H54 (cell line): ENCODE measurements at places on chromosomes 2 and 18.

- no peak for DNase-seq
Observed at GRCh38 chr2:226799976-226800940, 638 bp upstream of the IRS1 start.

- DNase-seq, result no peak
Observed at GRCh38 chr2:163794635-163795034, 58.8 kb upstream of the FIGN start.

DNA sequence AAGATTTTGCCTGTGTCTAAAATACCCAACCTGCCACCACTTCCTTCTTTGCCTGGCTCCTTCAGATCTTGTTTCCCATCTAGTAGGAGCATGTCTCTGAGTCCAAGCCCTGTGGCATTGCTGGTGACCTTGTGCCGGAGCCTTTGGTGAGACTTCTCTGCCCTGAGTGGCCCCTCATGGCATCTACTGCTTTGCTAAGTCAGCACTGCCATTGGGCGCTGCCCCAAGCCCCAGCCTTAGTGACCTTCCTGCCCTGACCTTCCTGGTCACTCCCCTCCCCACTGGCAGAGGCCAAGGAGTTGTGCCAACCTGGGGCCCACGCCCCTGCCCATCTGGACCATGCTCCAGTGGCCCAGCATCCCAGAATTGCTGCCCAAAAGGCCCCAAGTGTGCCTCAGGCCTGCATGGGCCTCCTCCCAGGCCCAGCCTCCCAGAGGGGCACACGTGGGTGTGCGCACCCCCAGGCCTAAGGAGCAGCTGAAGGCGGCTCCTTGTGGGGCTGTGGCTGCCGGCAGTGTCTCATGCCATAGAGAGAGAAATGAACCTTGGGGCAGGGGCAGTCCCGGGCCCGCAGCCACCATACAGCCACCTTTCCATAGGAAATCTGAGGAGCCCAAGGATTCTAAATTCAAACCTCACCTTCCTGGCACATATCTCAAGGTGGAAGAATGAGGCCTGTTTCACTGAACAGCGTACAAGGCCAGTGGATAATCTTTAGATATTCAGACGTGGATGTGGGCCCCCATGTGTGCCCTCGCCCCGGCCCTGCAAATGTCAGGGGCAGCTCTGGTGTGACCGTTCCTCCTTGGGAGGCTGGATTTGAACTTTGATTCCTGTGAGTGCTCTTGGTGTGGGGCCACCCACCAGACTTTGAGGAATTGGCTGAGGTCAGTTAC lies 100.2 kb upstream of the SLC66A3 start:
- DNase-seq, result no peak

DNA sequence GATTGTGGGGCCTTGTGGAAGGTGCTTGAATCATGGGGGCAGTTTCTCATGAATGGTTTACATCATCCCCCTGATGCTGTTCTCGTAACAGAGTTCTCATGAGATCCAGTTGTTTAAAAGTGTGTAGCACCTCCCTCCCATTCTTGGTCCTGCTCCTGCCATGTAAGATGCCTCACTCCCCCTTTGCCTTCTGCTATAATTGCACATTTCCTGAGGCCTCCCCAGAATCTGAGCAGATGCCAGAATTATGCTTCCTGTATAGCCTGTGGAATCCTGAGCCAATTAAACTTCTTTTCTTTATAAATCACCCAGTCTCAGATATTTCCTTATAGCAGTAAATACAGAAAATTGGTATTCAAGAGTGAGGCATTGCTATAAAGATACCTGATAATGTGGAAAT lies 15.6 kb upstream of the WDR75 start:
- DNase-seq, result no peak

DNA sequence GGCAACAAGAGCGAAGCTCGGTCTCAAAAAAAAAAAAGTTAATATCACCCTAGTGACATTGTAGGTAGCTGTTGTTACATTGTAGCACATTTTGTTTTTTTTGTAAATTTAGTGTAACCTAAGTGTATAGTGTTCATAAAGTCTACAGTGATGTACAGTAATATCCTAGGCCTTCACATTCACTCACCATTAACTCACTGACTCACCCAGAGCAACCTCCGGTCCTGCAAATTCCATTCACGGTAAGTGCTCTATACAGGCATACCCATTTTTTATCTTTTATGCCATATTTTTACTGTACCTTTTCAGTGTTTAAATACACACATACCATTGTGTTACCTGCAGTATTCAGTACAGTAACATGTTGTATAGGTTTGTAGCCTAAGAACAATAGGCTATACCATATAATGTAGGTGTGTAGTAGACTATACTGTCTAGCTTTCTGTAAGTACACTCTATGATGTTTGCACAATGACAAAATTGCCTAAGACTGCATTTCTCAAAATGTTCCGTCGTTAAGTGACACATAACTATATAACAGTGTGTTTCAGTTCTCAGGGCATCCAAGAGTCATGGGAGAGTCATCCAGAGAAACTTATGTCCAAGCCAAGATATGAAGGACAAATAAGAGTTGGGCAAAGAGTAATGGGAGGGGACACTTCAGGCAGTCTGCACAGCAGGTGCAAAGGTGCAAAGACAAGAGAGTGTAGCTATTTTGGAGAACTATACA lies 68.4 kb downstream of the TANK start:
- no peak for DNase-seq

DNA sequence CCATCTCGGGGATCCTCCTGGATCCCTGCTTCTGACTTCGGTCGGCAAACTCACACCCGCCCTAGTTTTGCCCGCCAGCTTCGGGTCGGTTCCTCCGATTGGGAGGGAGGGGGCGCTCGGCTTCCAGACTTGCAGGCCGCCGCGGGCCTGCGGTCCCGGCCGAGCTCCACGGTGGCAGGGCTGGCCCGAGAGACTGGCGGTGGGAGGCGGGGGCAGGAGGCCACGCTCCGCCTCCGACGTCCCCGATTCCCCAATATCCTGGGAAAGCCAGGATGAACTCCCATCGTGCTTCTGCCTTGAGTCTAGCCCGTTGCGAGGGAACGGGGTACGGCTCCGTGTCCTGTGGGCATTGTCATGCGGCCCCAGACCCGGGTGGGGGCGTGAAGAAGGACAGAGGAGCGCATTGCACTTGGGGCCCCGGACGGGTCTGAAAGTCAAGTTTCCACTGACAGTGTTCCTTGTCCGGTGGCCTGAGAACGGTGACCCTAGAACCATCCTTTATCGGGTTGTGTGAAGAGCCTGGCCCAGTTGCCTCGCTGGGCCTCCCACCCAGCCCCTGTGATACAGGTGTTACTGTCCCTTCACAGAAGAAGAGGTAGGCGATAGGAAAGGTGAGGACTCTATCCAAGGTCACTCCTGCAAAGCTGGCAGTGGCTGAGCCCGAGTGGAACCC lies 2.4 kb upstream of the INHBB start:
- DNase-seq, result peak; percentile 79

DNA sequence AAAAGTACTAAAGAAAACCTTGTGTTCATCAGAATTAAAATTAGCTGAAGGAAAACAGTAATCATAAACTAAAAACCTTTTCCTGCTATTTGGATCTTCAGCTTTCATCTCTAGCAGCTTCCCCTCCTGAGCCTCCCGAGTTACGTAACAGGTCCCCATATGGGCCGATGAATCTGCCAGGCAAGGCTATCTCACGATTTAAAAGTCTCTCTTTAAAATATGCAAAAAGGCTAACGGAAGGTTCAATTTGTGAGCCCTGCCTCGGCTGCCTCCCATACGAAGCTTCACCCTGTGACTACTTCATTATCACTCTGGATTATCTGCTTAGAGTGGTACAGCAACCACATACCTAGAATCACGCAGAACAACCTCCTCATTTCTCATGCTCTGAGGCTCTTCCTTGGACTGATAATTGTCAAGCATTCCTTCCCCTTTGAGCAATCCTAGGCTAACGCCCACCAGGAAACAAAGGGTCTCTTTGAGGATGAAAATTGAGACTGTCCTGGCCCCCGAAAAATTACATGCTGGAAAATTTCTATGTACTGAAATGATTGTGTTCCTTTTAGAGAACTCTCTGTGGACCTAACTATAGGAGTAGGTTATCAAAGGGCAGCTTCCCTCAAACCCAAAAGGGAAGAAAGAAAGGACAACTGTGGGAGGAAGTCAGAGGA lies 147.4 kb downstream of the ZEB2 start:
- no peak for DNase-seq

DNA sequence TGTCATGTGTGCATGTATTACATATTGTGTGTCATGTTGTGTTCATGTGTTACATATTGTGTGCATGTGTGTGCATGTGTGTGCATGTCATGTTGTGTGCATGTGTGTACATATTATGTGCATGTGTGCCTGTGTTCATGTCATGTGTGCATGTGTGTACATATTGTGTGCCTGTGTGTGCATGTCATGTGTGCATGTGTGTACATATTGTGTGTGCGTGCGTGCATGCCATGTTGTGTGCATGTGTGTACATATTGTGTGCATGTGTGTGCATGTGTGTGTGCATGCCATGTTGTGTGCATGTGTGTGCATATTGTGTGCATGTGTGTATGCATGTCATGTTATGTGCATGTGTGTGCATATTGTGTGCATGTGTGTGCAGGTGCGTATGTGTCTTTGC lies 267.1 kb downstream of the EIPR1 start:
- no peak for DNase-seq

GRCh38 chr2:223027442-223027841 lies 24.5 kb upstream of the KCNE4 start:
- DNase-seq, result no peak

GRCh38 chr2:58950795-58951462 lies 709.8 kb upstream of the FANCL start:
- DNase-seq, result no peak

DNA sequence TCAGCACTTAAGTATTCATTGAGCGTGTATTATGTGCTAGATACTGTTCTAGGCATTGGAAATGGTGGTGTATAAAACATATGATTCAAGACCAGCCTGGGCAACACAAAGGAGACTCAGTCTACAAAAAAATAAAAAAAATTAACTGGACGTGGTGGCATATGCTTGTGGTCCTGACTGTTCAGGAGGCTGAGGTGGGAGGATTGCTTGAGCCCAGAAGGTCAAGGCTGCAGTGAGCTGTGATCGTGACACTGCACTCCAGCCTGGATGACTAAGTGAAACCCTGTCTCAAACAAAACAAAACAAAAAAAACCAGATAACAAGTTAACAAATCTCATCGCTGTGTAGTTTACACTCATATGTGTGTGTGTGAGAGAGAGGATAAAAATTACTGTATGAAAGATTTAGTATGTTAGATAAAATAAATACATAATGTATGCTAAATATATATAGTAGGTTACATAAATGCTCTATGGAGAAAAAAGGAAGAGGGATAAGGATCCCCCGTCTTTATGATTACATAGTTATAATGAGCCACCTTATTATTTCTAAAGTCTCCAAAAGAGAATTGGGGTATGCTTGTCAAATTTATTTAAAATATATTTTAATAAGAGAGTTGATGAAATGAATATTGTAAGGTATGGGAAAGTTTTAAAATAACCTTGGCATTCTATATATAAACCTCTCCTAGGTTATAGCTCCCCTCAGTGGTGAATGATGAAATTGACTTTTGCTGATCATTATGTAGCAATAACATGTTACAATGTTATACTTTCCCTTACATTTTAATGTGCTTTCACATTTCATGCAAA lies 69.2 kb downstream of the EHBP1 start:
- no peak for DNase-seq

DNA sequence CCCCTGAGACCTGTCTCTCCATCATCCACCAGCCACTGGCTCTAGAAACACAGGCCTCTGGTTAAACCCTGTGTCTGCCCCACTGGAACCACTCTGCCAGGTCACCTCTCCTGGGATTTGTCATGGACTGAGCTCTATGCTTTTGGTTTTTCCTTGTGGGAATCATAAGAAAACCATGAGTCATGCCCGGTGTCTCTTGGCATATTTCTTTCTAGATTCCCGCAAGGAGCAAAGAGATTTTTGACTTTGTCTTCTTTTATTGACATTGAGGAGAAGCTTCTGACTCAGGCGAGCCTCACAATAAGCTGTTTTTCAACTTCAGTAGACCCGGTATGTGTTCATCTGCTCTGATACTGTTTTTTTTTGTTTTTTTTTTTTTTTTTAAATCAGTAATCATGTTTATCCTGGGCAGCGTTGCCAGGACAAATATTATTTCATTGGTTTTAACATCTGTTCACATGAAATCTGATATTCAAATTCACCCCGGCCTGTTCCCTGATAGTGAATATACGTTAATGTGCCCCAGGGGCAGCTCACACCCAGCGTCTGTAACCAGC lies 207.1 kb downstream of the ACKR3 start:
- DNase-seq, result peak; percentile 50

DNA sequence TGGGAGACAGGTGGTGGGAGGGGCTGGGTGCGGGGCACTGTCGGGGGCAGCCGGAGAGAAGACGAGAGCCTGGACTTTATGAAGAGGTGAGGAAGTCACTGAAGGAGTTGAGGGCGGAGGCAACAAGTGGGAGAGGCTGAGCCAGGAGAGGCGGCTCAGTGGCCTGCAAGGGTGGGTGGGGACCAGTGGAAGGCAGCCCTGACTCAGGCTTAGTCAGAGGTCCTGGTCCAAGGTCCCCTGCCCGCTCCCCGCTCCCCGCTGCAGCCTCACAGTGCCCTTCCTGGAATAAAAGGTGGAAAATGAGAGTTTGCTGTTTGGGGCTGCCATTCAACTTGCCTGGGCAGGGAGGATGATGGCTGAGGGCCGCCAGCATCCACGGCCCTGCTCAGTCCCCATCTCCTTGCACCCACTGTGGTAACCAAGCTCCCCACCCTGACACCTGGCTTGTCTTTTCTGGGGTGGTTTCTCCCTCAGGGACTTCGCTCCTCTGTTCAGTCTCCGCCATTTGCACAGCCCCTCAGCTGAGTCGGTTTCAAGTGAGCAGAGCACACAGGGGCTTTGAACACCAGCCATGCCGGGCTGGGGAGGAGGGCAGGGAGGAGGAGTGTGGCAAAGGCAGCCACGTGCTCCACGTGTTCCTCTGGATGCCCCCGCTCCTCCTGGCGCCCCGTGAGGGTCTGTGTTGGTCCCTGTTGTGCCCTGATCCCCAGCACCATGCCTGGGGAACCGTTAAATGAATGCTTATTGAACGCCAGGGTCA lies 13.7 kb upstream of the RALB start:
- peak; percentile 90 for DNase-seq

GRCh38 chr2:1653956-1654695 lies 90.2 kb downstream of the PXDN start:
- no peak for DNase-seq

- no peak for DNase-seq
Observed at GRCh38 chr18:26383454-26384270, 157.4 kb downstream of the TAF4B start.

DNA sequence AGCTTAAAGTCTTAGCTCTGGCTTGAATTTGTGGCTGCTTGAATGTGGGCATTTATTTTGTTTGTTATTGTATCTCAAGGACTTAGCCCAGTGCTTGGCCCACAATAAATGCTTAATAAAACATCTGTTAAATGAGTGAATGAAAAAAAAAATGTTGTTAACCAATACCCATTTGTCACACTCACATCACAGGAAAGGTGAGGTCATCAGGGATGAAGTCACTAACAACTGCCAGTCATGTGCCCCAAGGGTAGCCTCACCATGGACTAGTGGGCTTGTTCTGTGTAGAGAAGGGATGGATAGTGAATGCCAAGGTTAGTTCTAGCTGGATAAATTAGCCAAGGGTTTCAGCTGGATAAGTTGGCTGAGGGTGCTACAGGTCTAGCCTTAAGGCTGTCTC lies 3.0 kb downstream of the NRBP1 start:
- peak; percentile 66 for DNase-seq

GRCh38 chr2:108614659-108615058 lies 80.4 kb downstream of the LIMS1 start:
- DNase-seq, result no peak
